Urothelium cell line (cell line): ENCODE measurements at places on chromosomes 11 and 22.
A peak's percentile ranks its signal among the peaks of the same experiment; 100 is the strongest.

DNA sequence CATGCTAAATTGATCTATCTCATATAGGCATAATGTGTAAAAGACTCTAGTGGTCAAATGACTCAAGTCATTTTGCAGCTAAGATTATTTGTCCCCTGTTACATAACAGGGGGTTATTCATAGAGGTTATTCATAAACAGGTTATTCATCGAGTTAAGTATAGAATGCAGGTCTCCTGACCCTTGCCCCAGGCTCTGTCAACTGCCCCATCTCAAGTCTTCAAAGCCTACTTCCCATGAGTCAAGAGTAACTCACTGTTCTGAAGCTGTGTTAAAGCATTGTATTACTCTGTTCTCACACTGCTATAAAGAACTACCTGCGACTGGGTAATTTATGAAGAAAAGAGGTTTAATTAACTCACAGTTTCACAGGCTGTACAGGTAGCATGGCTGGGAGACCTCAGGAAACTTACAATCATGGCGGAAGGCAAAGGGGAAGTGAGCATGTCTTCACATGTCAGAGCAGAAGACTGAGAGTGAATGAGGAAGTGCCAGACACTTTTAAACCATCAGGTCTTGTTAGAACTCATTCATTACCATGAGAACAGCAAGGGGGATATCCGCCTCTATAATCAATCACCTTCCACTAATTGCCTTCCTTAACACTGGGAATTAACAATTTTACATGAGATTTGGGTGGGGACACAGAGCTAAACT, 226.2 kb upstream of the BLID start:
- DNase-seq, result no peak

GRCh38 chr22:17786435-17787161, 12.3 kb upstream of the BID start:
- no peak for DNase-seq

DNA sequence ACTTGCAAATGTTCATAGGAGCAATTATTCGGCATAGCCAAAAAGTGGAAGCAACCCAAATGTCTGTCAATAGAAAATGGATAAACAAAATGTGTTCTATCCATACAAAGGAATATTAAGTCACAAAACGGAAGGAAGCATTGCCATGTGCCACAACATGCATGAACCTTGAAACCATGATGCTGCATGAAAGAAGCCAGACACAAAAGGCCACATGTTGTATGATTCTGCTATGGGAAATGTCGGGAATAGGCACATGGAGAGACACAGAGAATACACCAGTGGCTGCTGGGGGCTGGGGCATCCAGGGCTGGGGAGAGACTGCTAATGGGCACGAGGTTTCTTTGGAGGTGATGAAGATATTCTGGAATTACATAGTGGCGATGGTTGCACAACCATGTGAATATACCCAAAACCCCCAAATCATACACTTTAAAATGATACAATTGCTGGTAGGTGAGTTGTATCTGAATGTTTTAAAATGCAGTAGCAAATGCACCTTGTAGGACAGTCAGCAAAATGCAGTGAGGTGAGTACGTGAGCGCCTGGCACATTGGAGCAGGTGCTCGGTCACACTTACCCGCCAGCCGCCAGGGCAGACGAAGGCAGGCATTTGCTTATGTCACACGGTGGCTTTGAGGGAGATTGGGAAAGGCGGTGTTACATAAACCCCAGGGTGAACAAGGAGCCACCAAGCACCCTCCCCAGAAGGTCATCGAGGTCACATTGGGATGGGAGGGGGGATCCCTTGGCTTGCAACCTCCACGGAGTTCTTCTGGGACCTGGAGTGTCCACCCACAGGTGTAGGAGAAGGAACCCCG, 6.3 kb upstream of the OSM start:
- no peak for DNase-seq

DNA sequence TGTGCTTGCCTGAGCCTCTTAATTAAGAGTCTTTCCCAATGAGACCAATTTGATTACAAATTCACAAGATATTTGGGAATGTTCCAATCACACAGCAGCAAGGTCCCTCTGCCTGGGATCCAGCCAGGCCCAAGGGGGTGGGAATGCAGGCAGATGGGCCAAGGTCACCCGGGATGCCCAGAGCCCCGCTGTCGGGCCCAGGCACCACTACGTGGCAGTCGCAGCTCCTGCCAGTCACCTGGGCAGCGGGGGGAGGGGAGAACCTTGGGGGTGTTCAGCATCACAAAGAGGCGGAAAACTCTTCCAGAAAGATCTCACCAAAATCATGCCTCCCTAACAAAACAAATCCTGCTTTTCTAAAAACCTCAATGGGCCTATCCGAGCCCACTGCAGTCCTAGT, 30.9 kb downstream of the PPM1F start:
- DNase-seq, result no peak

DNA sequence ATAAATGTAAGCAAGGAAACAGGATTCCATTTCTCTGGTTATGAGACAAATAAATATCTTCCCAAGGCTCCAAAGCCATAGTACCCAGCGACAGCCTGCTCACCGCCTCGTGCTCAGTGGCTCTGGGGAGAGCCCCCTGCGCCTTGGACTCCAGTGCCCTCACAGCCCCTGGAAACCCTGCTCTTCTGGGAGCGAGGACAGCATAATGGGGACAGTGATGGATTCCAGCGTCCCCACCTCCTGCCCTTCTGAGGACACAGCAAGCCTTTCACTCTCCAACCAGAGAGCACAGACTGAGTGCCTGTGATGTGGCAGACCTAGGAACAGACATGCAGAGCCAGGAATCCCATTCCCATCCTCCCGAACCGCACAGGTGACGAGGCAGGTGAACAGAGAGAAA, 660.8 kb downstream of the TBC1D22A start:
- DNase-seq, result no peak

DNA sequence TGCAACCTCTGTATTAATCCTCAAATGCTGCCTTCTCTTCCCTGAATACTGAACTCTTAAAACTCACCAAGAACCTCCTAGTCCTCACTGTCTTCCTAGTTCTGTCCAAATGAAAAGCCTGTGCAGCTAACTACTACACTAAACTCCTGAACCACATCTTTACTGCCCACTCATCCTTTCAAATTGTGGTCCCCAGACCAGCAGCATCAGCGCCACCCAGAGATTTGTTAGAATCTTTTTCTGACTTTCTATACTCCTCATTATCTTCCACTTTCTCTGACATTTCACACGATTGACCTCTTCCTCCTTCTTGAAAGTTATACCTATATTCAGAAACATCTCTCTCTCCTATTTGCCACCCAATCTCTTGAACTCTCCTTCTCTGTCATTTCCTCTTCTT, 461.3 kb downstream of the DLG2 start:
- no peak for DNase-seq

- no peak for DNase-seq
These were observed 226.7 kb downstream of the BRD1 start for GRCh38 chr22:49600891-49601431.

GRCh38 chr11:44596525-44597276, 31.2 kb downstream of the CD82 start:
- DNase-seq, result peak; percentile 21

DNA sequence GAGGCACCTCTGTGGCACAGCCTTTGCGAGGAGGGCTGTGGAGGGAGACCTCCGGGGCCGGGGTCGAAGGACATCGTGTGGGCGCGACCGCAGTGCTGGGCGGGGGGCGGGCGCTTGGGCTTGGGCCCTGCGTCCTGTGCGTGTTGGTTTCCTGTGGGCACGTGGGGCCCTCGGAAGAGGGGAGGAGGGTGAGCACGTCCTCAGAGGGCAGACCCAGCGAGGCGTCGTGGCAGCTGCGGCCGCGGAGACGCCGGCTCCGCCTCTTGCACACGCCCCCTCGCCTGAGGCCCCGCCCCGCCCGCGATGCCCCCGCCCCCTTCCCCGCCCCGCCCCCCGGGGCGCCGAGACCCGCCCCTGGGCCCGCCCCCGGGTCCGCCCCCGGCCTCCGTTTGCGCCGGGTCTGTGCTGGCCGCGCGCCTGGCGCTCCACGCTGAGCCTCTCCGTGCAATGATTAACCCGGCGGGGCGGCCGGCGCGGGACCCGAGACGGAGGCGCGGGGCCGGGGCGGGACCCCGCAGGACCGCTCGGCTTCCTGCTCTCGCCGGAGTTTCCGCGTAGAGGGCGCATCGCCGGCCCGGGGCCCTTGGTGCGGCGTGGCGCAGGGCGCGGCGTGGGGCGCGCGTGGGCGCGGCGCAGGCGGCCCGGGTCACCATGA, at the start of gene PRR5:
PRR5 (plus strand) TSS at position 381 of the 655 bp plus-strand sequence; CDS start at position 652, 271 bp downstream.
- DNase-seq, result peak; percentile 95

DNA sequence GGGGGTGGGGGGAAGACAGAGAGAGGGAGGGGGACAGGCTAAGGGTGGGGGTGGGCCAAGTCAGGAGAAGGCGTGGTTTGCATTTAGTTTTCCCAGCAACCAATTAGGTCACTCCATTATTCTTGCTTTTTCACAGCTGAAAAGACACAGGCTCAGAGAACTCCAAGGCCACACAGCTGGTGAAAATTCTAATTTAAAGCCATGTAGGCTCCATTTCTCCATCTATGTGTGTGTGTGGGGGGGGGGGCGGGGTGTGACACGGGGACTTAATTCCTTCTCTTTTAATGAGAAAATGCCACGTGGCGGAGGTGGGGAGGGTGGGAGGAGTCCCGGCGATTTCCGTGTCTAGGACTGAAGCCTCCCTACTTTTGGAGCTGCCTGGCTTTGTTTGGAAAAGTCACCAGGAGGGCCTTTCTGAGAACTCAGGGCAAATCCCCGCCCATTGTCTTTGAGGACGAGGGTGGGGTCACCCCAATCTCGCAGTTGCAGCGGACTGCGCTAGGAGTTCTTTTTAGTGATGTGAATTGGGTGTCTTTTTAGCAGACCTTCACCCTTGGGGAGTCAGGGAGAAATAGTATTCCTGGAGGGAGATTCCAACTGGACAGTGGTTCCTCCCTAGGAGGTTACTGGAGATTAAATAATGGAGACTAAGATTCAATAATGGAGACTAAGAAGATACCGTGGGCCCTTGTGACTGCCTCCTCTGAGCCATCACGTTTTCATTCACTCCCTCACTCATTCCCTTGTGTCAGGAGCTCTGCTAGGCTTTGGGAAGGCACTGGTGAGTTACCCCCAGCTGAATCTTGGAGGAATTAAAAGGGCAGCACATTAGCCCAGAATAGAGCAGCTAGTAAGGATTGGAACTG, 36.4 kb upstream of the PTPRJ start:
- DNase-seq, result no peak

GRCh38 chr22:50267591-50268390, 2.4 kb downstream of the MAPK11 start:
- no peak for DNase-seq

GRCh38 chr11:124717786-124718651, 21.7 kb upstream of the NRGN start:
- DNase-seq, result peak; percentile 30

DNA sequence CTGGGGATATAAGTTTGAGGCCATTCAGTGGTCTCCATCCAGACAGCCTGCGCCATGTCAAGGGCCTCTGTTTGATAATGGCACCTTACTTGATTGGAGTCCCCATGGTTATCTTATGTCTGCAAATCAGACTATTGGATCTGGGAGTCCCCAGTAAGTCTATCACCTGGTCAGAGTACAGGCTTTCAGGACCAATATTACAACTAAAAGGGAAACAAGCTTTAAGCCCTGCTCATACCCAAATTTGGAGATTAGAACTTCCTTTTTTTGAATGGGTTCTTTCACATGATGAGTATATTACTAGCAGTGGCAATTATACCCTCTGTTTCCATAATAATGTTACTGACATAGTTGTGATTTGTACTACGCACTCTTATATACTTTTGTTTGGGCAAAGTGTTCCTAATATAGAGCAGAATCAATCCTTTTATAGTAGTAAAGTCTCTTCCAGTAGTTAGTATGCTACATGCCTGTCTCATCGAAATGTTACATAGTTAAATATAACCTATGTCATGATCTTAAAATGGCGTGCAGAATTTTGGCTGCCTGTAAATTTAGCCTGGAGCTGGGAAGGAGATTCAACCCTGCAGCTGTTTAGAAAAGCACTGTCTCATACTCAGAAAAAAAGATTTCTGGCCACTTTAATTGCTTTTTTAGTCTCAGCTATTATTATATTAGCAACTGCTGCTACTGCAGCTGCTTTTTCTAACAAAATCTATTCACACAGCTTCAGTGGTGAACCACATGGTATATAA, 4.9 kb downstream of the MS4A15 start:
- DNase-seq, result no peak

GRCh38 chr11:976431-977160, 50.9 kb downstream of the AP2A2 start:
- no peak for DNase-seq

DNA sequence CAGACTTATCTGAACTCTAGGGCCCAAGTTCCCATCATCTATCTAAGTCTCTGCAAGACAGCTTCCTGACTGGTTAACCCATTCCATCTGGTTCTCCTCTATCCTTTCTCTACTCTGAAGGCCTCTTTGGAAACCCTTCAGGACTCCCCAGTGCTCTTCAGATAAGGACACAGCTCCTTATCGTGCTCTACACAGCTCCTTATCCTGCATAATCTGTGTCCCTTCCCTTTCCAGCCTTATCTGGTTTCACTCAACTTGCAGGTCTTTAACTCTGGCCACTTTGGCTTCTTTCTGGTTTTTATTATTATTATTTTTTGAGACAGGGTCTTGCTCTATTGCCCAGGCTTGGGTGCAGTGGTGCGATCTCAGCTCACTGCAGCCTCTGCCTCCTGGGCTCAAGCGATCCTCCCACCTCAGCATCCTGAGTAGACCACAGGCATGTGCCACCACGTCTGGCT, 10.6 kb downstream of the ENDOD1 start:
- no peak for DNase-seq

DNA sequence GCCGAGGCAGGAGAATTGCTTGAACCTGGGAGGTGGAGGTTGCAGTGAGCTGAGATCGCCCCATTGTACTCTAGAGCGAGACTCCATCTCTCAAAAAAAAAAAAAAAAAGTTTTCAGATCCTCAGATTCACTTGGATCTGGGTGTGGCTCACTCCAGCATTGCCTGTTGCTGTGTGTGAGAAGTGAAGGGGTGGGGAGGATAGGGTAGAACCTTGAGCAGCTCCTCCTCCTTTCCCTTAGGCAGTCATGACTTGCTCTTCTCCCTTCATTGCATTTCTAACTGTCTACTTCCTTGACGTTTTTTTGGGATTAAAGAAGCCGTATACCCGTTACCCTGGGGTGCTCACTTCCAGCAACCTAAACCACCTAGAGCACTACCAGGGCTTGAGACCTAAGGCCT, 63.1 kb upstream of the YWHAH start:
- no peak for DNase-seq

DNA sequence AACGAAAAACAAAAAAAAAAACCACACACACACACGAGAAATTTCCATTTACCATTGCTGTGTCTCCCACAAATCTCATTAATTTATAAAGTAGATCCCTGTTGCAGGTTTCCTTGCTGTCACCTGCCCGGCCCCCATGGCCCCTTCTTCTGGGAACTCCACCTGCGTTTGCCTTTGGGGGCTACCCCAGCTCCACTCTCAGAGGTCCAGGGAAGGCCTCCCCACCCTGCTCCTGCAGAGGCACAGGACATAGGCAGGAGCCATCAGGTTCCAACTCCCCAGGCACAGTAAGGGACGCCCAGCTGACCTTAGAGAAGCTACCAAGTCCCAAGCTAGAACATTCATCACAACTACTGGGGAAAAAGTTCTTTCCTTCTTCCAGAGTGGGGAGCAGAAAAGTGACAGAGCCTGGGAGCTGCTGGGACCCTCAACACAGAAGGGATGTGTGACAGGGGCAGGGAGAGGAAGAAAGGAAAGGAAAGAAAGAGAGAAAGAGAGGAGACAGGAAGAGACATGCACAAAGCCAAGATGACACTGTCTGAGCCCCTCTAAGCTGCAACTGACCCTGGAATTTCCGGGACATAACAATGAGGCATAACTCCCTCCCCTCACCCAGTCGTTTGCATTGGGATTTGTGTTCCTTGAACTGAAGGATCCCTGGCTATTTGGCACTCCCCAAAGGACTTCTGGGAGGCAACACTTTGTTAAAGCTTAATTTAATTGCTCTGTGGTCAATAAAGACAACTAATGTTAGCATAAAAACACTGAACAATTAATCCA, 175.7 kb downstream of the SHANK2 start:
- no peak for DNase-seq
